ENCODE measurements at places on chromosomes 7 and 10. TPM values are rescaled to one million over a fixed set of nuclear protein-coding genes. Genes with fewer than 3 reads are reported as not detected.

- no peak within 1 kb of the TSS for H3K4me3 ChIP-seq
- no peak for DNase-seq
- H3K36me3 ChIP-seq = no peaks in the 10 kb centered on the region
- no peak within 1 kb of the TSS for H3K27ac ChIP-seq
- H3K27me3 ChIP-seq = no peaks in the 10 kb centered on the region
Measured at GRCh38 chr7:14902589-14903067, at the start of gene DGKB. Gene DGKB (minus strand): TSS chr7:14902751.

- DNase-seq = no peak
- H3K27me3 ChIP-seq = no peaks in the 10 kb centered on the region
- H3K27ac ChIP-seq = no peak overlapping the region
- no peaks in the 10 kb centered on the region for H3K4me1 ChIP-seq
- H3K36me3 ChIP-seq = peaks cover 2% of the 10 kb centered on the region
Measured at GRCh38 chr10:16769331-16769730, 47.9 kb downstream of the RSU1 start.

FZD8 gene
- total RNA-seq = 2.2 TPM

HOXA9 gene
- total RNA-seq = not detected

Measured in CD4-positive, alpha-beta T cell (primary cell).